Right ventricle myocardium superior (tissue), 1 donor: ENCODE measurements at places on chromosomes 1 and 21. TPM values are rescaled to one million over a fixed set of nuclear protein-coding genes. Genes with fewer than 3 reads are reported as not detected.

Gene SH2D1B
- total RNA-seq, result 0.16 TPM

Gene JAM2
- 32.3 TPM for total RNA-seq

Gene CFHR2
- not detected for total RNA-seq

DNA sequence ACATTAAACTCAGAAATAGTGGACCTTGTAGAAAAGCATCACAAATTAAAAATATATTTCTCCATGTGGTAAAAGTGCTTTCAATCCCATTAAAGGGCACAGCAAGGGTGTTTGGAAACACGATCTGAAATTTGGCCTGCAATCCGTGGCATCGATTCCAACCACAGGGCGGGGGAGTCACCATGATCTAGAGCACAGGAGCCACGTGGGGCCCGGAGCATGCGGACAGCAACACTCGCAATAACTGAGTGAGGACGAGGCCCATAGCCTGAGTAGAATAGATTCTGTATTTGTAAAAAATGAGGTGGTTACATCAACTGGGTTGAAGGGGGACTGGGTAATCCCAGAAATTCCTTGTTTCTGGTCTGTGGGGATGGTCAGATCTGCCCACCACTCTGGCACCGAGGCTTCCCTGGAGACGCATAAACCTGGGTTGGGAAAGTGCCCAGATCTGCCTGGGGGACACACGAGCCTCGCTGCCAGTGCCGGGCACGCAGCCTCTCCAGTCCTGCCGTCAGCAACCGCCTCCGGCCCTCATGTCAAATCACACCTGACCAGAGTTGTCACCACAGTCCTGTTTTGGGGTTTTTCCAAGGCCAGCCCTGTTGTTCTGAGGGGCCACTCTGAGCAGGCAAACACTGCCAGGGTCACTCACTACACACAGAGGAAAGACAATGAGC is 104.3 kb downstream of the PGBD5 start:
- peak; percentile 72 for DNase-seq

DNA sequence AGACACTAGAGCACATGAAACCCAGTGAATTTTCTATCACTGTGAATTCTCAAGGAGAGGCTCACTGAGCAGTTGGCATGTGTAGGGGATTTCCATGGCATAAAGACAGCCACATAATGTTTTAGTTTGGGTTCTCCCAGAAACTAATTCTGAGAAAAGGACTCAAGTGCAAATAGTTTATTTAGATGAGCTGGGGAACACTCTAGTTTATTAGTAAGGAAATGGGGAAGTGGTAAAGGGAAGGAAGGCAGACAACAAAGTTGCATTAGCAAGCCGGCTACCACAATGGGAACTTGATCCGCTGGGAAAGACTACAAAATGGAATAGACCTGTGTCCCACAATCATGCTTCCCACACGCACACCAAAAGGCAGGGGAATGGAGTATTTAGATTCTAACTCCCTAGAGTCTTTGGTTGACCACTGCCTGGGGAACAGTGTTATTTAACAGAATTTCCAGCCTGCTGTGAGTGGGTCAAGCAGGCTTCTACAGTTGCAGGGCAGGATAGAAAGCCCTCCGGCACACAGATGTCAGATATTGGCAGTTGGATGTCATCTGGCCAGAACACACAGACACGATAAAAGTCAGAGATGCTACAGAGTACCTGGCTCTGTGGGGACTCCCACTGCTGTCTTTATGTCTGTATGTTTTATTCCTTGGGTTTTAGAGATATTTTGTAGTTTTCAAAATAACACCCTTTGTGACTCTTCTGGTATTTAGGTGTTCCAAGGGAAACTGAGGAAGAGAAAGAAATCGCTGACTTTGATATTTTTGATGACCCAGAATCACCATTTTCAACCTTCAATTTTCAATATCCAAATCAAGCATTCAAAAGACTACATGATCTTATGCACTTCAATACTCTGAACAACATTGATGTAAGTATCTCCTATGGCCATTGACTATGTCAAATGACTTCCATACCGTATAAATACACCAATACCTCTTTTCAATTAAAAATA is 150.1 kb downstream of the PLA2G4A start:
- DNase-seq, result no peak
